B cell (primary cell): ENCODE measurements at places on chromosomes 2 and 18.

DNA sequence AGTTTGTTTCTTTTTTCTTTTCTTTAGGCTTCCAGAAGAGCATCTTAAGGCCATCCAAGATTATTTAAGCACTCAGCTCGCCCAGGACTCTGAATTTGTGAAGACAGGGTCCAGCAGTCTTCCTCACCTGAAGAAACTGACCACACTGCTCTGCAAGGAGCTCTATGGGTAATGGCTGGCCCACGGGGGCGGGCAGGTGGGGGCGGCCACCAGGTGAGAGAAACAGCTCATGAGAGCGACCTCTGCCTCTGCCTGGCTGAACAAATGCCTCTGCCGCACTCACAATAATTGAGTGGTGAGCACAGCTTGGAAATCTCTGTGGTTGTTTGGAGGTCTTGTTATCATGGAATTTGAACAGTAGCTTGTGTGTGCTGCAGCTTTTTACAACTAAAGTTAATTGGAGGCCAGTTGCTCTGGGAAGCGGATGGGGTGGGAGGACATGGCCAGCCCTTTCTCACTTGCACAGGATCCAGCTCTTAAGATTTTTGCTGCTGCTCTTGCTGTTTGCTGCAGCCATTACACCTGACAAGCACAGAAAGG is 70.4 kb downstream of the INPP5D start:
- H3K36me3 ChIP-seq = peaks cover 98% of the 10 kb centered on the region
- H3K4me3 ChIP-seq = no peak overlapping the region
- H3K27ac ChIP-seq = no peak overlapping the region
- H3K27me3 ChIP-seq = no peaks in the 10 kb centered on the region

DNA sequence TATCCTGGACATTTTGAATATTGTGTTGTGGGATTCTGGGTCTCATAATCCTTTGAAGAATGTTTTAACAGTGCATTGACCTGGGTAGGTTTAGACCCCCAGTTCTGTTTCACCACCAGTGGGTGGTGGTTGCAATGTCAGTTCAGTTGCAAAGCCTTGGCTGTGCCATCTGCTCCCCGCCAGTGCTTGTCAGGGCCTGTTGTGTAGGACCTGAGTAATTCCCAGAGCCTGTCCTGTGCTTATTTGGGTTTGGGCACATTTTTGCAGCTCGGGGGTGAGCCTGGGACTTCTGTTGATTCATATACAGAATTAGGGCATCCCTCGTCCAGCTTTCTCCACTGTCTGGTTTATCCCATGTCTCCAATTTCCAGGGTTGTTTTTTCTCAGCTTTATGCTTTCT is 24.8 kb downstream of the ATP9B start:
- H3K36me3 ChIP-seq = peaks cover 4% of the 10 kb centered on the region
- no peak for DNase-seq
- no peak overlapping the region for H3K4me3 ChIP-seq
- H3K27ac ChIP-seq = no peak overlapping the region

GRCh38 chr2:96954011-96954846 is 32.2 kb downstream of the FAM178B start:
- H3K27me3 ChIP-seq = no peaks in the 10 kb centered on the region
- DNase-seq = no peak
- no peak overlapping the region for H3K27ac ChIP-seq
- no peaks in the 10 kb centered on the region for H3K36me3 ChIP-seq
- H3K4me3 ChIP-seq = no peak overlapping the region
- H3K4me1 ChIP-seq = peaks cover 11% of the 10 kb centered on the region

- H3K27me3 ChIP-seq = no peaks in the 10 kb centered on the region
- no peak for DNase-seq
- no peak overlapping the region for H3K27ac ChIP-seq
- no peaks in the 10 kb centered on the region for H3K4me1 ChIP-seq
These were observed 40.2 kb downstream of the TMEM182 start for GRCh38 chr2:102801858-102802699.

GRCh38 chr2:6951046-6951445 is 33.8 kb downstream of the RNF144A start:
- H3K36me3 ChIP-seq = no peaks in the 10 kb centered on the region
- no peak overlapping the region for H3K4me3 ChIP-seq
- no peak for DNase-seq

- no peaks in the 10 kb centered on the region for H3K36me3 ChIP-seq
- no peaks in the 10 kb centered on the region for H3K27me3 ChIP-seq
- H3K4me1 ChIP-seq = peaks cover 37% of the 10 kb centered on the region
- DNase-seq = no peak
These were observed 42.8 kb downstream of the METTL8 start for GRCh38 chr2:171390941-171391516.

GRCh38 chr2:197250084-197250397 is 60.5 kb downstream of the ANKRD44 start:
- H3K27me3 ChIP-seq = no peaks in the 10 kb centered on the region
- peaks cover 75% of the 10 kb centered on the region for H3K4me1 ChIP-seq
- no peak overlapping the region for H3K4me3 ChIP-seq
- peak overlapping the region; percentile 70 for H3K27ac ChIP-seq
- H3K36me3 ChIP-seq = peaks cover 35% of the 10 kb centered on the region
- DNase-seq = no peak
